ENCODE measurements at places on chromosomes 1 and 21.

- no peak for DNase-seq
Observed at GRCh38 chr21:32382108-32382644, 10.6 kb downstream of the URB1 start.

DNA sequence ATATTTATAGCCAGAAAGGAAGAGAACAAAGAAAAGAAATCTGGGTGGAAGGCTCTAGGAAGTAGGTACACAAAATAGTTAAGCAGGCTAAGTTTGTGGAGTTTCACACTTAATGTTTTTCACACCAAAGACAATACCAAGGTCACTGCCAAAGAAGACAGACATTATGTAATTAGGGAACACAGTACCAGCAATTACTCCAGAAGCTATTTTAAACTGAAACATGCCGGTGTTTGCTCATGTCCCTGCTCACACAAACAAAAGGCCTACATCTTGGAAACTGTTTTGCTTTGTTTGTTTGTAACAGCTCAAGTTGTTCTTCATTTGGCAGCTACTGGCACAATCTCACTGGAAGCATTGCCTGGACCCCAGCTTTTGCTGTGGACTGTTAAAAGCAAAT is 88.5 kb upstream of the DAB1 start:
- no peak for DNase-seq

DNA sequence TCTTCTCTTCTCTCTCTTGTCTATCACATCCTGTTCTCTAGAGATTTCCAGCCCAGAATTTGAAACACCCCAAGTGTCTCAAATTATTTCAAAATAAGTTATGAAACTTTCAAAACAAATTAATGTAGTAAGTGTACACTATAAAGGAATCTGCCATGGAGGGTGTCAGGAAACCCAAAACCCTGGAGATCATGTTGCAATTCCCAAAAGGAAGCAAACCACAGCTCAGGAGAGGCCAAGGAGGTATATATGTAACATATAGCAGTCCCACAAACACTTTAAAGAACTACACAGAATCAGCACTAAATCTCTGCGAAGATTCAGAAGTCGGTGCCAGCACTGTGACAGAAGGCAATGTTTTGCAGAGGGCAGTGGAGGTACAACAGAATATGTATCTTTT is 26.6 kb downstream of the PTPN14 start:
- no peak for DNase-seq

- DNase-seq, result no peak
Observed at GRCh38 chr1:60065199-60065598, 8.4 kb downstream of the C1orf87 start.

GRCh38 chr21:41064951-41065350 is 103.0 kb upstream of the BACE2 start:
- no peak for DNase-seq

Measured in NCI-H1930 (cell line).